Mesothelial cell of epicardium (in vitro differentiated cells): ENCODE measurements at places on chromosomes 6 and 20. TPM values are rescaled to one million over a fixed set of nuclear protein-coding genes. Genes with fewer than 3 reads are reported as not detected.
A peak's percentile ranks its signal among the peaks of the same experiment; 100 is the strongest.

DNA sequence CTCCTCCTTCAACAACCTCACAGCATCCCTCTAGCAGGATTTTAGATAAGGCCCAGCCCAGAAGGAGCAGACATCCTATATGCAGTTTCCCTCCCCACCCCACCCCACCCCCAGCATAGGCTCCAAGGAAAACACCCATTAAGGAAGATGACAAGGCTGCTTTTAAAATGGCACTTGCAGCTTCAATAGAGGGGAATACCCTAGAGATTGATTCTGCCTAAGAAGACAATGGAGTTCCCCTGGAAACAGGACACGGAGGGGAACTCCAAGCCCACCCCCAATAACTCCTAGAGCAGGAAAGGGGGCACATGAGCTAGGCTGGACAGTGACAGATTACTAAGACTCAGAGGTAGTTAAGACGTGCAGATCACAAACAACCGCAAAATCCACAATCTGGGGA lies 34.7 kb downstream of the CPNE5 start:
- H3K4me3 ChIP-seq, result no peak overlapping the region
- H3K27me3 ChIP-seq, result peaks cover 33% of the 10 kb centered on the region
- no peak overlapping the region for H3K27ac ChIP-seq
- no peak for DNase-seq
- no peaks in the 10 kb centered on the region for H3K36me3 ChIP-seq
- peaks cover 9% of the 10 kb centered on the region for H3K4me1 ChIP-seq

- H3K27me3 ChIP-seq, result peaks cover 84% of the 10 kb centered on the region
- H3K4me1 ChIP-seq, result no peaks in the 10 kb centered on the region
- no peaks in the 10 kb centered on the region for H3K36me3 ChIP-seq
Measured at GRCh38 chr6:123849406-123849805, 45.7 kb downstream of the NKAIN2 start.

DNA sequence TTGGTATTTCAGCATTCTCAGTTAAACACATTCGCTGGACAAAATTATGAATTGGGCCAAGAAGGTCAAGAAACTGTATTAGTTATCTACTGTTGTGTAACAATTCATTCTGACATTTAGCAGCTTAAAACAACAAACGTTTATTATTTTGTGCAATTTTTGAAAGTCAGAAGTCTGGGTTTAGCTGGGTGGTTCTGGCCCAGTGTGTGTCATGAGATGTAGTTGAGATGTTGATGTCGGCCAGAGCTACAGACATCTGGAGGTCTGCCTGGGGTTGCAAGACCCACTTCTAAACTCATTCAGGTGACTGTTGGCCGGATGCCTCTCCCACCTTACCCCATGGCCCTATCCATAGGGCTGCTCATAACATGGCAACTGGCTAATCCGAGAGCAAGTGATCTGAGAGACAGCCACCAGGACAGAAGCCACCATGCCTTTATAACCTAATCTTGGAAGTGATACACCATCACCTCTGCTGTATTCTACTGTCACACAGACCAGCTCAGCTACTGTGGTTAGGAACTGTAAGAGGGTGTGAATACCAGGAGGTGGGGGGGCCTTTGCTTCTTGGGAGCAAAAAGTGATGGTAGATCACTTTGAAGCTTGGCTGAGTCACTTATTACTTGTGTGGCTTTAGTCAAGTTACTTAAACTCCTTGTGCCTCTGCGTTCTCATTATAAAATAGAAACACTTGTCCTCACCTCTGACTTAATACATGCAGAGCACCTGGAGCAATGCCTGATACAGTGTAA lies 217.0 kb upstream of the MYLIP start:
- H3K27ac ChIP-seq, result no peak overlapping the region
- H3K36me3 ChIP-seq, result no peaks in the 10 kb centered on the region
- H3K4me1 ChIP-seq, result peaks cover 69% of the 10 kb centered on the region
- no peaks in the 10 kb centered on the region for H3K27me3 ChIP-seq

Gene CAP2
- total RNA-seq, result 14.1 to 15.6 TPM (median 15.0 TPM) in 3 replicates

- DNase-seq, result no peak
- H3K4me1 ChIP-seq, result no peaks in the 10 kb centered on the region
- H3K4me3 ChIP-seq, result no peak overlapping the region
- H3K36me3 ChIP-seq, result no peaks in the 10 kb centered on the region
- peaks cover 6% of the 10 kb centered on the region for H3K27me3 ChIP-seq
- no peak overlapping the region for H3K27ac ChIP-seq
Measured at GRCh38 chr6:169898788-169899480, 147.5 kb downstream of the ERMARD start.

DNA sequence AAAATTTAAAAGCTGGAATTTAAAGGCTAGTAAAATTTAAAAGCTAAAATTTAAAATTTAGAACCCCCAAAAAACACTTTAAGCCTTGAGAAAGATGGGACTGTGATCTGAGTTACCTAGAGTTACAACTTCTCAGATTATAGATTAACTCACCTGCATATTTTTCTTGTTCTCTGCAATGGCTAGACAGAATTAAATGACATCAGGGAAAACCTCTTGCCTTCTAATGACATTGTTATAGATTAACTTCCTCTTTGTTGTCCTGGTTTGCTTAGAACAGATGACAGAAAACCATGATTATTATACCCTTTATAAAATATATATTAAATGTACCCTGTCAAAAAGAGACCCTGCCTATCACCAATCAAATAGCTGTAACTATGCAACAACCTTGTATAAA lies 56.4 kb downstream of the TRDN start:
- no peak overlapping the region for H3K4me3 ChIP-seq
- no peaks in the 10 kb centered on the region for H3K36me3 ChIP-seq
- H3K27me3 ChIP-seq, result no peaks in the 10 kb centered on the region
- no peak overlapping the region for H3K27ac ChIP-seq

DNA sequence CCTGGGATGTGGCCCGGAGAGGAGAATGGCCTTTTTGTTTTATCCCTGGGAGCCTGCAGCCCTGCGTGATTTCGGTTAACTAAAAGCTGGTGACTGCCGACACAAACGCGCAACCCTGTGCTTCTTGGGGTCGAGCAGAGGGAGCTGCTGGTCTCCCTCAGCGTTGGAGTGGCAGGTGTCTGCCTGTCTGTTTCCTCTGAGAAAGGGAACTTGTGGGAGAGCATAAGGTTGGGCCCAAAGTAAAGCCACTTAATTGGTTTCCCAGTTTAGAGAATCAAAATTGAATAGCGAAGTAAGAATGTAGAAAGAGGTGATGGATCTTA lies 500 bp downstream of the LTV1 start:
- no peak for DNase-seq
- H3K4me1 ChIP-seq, result peaks cover 23% of the 10 kb centered on the region
- H3K36me3 ChIP-seq, result peaks cover 18% of the 10 kb centered on the region
- H3K27me3 ChIP-seq, result no peaks in the 10 kb centered on the region
- peak overlapping the region; percentile 99 for H3K27ac ChIP-seq

DNA sequence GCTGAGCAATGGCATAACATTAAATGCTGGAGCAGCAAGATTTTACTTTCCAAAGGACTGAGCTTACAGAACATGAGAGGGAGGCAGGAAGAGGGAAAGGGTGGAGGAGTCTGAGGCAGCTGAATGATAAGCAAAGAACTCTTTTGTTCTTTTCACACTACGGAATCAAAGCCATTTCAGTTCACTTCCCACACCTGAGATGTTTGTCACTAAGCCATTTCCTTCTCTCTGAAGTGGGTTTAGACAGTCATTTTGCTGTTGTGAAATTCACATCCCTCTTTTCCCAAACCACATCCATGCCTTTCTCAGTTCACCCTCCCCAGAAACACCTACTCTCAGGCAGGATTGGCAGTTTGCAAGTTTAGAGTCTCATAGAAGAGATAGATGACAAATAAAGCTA lies 267.9 kb downstream of the ADGRG6 start:
- peak overlapping the region; percentile 92 for H3K27ac ChIP-seq
- H3K4me1 ChIP-seq, result peaks cover 44% of the 10 kb centered on the region
- H3K4me3 ChIP-seq, result no peak overlapping the region
- no peaks in the 10 kb centered on the region for H3K27me3 ChIP-seq

Gene KCNK16
- total RNA-seq, result not detected in 3 replicates

DNA sequence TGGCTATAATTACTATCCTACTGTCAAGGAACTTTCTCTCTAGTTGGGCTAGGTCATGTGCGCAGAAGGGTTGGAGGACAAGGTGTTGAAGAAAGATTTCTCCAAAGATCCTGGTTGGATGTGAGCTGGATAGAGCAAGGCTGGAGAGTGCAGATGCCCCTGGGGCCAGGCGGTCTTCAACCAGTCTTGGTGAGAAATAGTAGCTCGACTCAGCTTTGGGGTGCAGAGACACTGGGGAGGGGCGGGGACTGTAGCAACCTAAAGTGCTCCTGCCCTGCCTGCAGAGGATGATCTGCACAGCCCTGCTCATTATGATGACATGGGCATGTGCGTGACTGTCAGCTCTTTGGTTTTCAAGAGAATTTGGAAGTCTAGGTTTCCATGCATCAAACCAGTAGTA lies 35.9 kb downstream of the PHACTR3 start:
- no peaks in the 10 kb centered on the region for H3K36me3 ChIP-seq
- DNase-seq, result no peak
- no peak overlapping the region for H3K4me3 ChIP-seq

GRCh38 chr20:24419786-24420185 lies 49.6 kb upstream of the SYNDIG1 start:
- DNase-seq, result no peak
- H3K27ac ChIP-seq, result no peak overlapping the region
- peaks cover 2% of the 10 kb centered on the region for H3K36me3 ChIP-seq
- H3K4me1 ChIP-seq, result no peaks in the 10 kb centered on the region
- H3K27me3 ChIP-seq, result peaks cover 14% of the 10 kb centered on the region

- H3K27ac ChIP-seq, result no peak overlapping the region
- no peaks in the 10 kb centered on the region for H3K27me3 ChIP-seq
- DNase-seq, result no peak
- no peak overlapping the region for H3K4me3 ChIP-seq
- peaks cover 26% of the 10 kb centered on the region for H3K36me3 ChIP-seq
Measured at GRCh38 chr20:31943052-31943471, 8.8 kb downstream of the PDRG1 start.

Gene ANKEF1
- total RNA-seq, result 3.9 to 4.8 TPM (median 4.5 TPM) in 3 replicates

DNA sequence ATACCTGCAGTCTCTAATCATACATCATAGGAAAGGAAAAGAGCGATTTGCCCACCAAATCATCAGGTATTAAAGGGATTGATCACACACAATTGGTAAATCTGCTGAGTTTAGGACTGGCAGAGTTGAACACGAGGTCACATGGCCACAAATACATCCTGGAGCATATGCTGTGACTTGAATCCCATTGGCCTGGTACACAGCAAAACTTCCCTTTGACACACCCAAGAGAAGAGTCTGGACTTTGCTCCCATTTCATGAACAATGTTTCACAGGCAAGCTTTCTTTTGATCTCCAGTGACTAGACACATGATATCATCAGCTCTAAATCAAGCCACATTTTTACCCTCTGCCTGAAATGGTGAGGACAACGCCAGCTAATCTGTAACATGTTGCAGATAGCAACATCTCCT lies 117.9 kb downstream of the ISM1 start:
- no peaks in the 10 kb centered on the region for H3K36me3 ChIP-seq
- H3K4me3 ChIP-seq, result no peak overlapping the region
- H3K27me3 ChIP-seq, result no peaks in the 10 kb centered on the region
- H3K27ac ChIP-seq, result no peak overlapping the region
- no peak for DNase-seq
- H3K4me1 ChIP-seq, result peaks cover 17% of the 10 kb centered on the region

DNA sequence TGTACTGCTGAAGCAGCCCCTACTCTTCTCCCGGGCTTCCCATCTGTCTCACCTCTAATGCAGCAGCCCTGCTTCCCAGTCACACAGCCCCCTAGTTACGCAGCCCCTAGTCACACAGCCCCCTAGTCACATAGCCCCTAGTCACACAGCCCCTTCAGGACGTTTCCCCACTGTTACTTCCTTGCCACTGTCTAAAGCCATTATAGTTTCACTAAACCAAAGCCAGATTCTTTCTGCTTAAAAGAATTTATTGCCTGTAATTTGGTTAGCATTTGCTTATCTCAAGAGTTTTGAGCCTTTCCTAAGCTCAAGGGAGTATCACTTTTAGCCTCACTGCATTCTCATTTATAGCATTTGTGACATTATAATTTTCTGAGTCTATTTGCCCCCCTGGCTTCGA lies 127.9 kb downstream of the LMBRD1 start:
- peaks cover 13% of the 10 kb centered on the region for H3K36me3 ChIP-seq
- H3K27ac ChIP-seq, result no peak overlapping the region
- DNase-seq, result no peak

Gene HLA-DPB1
- 12.0 to 12.7 TPM (median 12.0 TPM) in 3 replicates for total RNA-seq

Gene HLA-G
- 0.29 to 0.70 TPM (median 0.56 TPM) in 3 replicates for total RNA-seq

DNA sequence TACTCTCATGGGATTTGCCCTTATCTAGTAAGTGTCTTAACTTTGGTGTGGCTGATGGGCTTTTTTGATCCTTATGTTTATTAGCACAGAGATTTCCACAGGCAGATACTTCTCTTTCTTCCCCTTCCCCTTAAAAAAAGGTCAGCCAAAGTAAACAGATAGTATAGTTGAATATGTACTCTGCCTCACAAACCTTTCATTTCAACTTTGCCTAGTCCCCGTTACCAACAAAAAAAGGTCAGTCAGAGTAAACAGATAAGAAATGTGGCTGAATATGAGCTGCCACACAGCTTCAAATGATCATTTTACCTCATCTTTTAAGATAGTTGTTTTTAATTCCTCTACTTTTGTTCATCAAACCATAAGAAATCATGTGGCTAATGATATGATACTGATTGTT lies 34.1 kb upstream of the SLC35D3 start:
- no peak overlapping the region for H3K4me3 ChIP-seq
- H3K36me3 ChIP-seq, result peaks cover 1% of the 10 kb centered on the region
- H3K27ac ChIP-seq, result no peak overlapping the region
- no peaks in the 10 kb centered on the region for H3K27me3 ChIP-seq

DNA sequence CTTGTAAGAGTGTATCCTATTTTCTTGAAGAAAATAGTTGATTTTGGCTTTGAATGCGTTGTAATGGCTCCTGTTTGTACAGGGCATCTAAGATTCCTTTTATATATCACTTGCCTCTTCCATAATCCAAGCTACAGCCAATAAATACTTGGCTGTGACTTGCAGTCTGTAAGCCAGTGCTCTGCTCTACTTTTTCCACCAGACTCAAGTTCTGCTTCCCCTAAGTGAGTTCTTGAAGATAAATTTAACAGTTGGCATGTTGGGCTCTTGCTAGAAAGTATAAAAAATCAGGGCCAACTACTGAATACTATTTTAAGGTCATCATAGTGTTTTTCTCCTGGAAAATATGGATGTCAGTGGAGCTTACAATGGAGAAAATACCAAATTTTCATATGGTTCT lies 36.5 kb upstream of the SCGN start:
- DNase-seq, result no peak
- no peaks in the 10 kb centered on the region for H3K36me3 ChIP-seq
- H3K27me3 ChIP-seq, result no peaks in the 10 kb centered on the region
- peaks cover 4% of the 10 kb centered on the region for H3K4me1 ChIP-seq
- no peak overlapping the region for H3K4me3 ChIP-seq

DNA sequence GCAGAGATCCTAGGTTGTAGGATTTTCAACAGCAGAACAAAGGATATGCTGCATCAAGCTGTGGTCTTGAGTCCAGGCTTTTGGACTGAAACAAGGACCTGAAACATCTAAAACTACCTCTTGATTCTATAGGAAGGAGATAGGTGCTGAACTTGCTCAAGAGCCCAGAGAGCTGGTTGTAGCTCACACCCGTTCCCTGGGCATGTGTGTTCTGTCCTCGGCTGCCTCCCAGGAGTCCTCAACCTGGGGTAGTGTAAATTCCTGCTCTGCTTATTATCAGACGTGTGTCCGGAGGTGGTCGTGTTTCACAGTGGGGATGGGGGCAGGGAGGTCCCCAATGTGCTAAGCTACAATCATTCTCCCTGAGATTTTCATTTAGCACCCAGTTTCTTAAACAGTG lies 4.8 kb downstream of the NOP56 start:
- H3K27me3 ChIP-seq, result no peaks in the 10 kb centered on the region
- H3K36me3 ChIP-seq, result peaks cover 50% of the 10 kb centered on the region
- no peak overlapping the region for H3K4me3 ChIP-seq
- DNase-seq, result no peak

Gene VWA7
- total RNA-seq, result 1.5 to 1.8 TPM (median 1.6 TPM) in 3 replicates
